ENCODE measurements at places on chromosomes 7 and 10.

DNA sequence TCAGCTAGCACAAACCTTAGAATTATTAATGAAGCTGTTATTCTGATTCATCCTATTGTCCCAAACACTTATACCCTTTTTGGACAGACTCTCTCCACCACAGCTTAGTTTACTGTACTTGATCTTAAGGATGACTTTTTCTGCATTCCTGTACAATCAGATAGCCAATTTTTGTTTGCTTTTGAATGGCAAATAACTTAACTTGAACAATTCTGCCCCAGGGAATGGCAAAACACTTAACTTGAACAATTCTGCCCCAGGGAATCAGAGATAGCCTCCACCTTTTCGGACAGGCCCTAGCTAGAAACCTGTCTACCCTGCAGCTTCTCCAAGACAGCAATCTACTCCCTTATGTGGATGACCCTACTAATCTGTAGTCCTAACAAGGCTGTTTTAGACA, 668.0 kb upstream of the LRRTM3 start:
- DNase-seq: no peak

DNA sequence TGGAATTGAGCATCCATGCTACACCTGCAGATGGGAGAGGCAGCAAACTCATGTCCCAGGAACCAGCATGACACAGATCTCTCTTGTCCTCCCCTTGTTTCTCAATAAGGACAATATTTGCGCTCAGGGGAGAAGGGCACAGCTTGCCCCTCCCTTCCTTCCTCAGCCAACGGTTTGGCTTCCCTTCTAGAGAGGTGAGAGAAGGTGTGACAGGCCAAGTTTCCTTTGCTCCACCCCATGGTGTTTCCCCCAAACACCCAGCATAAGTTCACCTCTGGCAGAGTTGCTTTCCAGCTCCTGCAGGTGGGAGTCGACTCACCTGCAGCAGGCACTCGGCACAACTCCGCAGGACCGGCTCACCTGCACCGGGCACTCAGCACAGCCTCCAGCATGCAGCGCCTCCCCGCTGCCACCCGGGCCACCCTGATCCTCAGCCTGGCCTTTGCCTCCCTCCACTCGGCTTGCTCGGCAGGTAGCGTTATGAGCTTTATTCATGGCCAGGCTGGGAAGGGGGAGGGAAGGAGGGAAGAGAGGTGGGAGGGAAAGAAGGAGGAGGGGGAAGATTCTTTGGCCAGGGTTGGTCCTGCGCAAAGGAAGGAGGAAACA, at the start of the genes ATP6V0A4 and TMEM213:
Gene ATP6V0A4 (minus strand): TSS at position 482 of the 606 bp plus-strand sequence. CDS start 26,949 bp downstream, outside the sequence.
Gene TMEM213 (plus strand): TSS at position 280 of the 606 bp plus-strand sequence. CDS start 111 bp downstream, at position 391.
- DNase-seq: no peak

DNA sequence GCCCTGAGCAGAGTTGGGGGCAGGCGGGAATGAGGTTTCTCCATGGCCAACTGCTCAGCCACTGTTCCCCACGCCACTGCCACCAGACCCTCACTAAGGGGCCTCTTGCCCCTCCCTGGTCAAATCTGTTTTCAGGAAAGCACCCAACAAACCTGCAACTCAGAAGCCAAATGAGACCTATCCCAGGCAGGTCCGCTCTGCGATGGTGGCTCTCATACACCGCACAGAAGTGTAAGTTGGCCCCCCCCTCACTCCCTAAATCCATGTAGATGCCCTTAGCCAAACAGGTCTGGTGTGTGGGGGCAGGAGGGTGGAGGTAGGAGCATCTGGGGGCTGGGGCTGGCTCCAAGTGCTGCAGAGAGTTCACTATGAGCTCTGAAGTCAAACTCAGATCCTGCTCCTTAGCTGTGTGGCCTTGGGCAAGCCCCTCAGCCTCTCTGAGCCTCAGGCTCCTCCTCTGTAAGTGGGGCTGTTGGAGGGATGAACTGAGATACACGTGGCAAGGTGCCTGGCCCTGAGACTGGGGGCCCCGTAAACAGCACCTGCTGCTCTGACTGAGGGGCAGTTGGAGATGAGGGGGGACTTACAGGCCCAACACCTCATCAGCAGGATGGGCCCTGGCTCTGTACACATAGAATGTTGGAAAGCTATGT, 1.1 kb downstream of the MMRN2 start:
- DNase-seq: no peak

DNA sequence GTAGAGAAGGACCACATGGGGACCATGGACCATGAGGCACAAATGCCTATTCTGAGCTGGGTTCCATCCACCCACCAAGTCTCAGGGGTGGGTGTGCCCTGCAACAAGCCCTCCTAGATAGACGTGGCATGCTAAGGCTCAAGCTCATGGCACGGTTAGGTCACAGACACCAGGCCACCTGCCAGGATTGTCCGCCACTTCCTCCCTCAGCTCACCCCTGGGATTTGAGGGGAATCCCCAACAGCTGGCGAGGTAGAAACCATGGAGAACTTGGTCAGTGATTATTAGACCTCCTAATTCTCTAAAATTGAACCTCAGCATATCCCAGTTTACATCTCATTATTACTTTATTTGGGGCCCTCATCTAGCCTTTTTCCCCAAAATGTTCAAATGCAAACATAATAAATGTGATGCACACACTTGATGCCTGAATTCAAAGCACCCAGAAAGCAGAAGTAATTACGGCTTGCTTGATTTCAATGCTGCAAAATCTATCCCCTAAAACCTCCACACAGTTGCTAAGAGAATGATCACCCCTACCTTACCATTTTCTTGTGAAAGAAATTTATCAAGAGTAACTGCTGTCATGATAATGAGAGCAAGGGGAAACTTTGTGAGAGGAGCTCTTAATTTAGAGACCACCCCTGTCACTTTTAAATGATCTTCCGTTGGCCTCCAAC, 366.6 kb upstream of the PFKP start:
- no peak for DNase-seq

DNA sequence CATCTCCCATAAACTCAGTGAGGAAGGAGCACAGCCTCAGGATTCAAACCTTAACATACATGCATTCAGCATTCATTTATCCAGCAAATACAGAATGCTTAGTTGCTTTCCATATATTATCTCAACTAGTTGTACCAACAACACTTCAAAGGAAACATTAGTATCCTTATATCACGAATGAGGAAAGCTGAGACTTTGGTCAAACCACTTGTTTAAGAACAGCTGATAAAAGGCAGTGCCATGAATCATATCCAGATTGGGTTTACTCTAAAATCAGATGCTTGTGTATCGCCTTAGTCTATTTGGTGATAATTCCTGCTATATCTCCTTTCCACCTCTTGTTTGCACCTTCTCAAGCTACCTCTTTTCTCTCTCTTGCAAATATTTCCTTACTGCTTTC, 1.9 kb upstream of the CPED1 start:
- DNase-seq: no peak

- DNase-seq: no peak
These were observed 670 bp upstream of the AGK start for GRCh38 chr7:141550386-141551093.

GRCh38 chr10:2478656-2479055, 588.7 kb upstream of the PFKP start:
- DNase-seq: no peak

- no peak for DNase-seq
These were observed 73.0 kb upstream of the SFMBT2 start for GRCh38 chr10:7483848-7484247.

DNA sequence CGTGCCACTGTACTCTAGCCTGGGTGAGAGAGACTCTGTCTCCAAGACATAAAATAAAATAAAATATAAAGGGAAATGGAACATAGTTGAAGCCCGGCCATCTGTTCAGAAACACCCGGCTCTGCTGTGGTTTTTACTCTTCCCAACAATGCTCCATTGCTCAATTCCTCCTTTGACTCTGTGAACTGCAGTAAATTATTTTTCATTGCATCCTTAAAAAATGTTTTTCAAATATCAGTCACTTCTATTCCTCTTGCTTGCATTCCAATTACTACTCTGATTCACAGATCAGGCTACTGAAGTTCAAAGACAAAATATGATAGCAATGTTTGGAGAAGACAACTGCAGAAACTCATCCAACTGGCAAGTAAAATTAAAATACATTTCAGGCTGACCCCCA, 983.0 kb downstream of the SORCS1 start:
- DNase-seq: no peak

DNA sequence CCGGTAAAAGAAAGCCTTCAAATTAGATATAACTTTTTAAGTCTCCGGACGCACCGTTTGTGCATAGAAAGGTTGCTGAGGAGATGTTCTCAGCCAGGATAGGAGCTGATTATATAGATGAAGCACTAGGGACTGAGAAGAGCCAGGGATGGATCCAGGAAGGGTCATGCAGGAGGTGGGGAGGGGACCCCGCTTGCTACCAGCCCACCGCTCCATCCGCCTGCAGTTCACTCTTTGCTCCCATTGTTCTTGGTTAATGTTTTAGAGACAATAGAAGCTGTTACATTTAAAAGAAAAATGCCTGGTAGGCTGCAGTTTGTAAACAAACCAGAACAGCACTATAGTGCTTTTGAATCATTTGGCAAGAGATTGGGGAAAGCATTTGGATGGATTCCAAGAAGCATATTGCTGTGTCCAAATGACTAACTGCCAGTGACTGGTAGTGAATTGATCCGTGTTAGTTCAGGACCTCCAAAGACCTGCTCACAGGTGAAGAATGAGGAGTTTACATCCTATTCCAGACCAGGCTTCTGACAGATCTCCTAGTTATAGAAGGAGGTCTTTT, 175.9 kb upstream of the TAC1 start:
- DNase-seq: no peak

- no peak for DNase-seq
These were observed 47.7 kb upstream of the ITGB8 start for GRCh38 chr7:20282959-20283358.

- DNase-seq: no peak
These were observed 95.0 kb upstream of the SDK1 start for GRCh38 chr7:3206101-3206500.

GRCh38 chr10:32171204-32171603, 115.0 kb upstream of the KIF5B start:
- DNase-seq: no peak

DNA sequence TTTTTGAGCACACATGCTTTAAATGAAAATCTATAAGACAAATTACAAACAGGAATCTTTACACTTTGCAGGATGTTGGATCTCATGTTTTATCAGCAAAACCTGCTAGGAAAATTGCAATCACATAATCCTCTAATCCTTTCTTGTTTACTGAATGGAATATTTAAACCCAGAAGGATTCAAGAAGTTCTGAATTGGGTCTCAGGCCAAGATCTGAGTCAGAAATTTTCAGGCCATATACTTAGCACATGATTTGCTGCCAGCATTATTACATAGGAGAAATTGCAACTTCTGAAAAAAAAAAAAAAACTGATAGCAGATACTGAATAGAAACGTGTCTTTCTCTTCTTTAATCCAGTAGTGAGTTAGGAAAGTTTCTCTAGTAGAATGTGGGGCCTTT, 1005.3 kb upstream of the POT1 start:
- DNase-seq: no peak

DNA sequence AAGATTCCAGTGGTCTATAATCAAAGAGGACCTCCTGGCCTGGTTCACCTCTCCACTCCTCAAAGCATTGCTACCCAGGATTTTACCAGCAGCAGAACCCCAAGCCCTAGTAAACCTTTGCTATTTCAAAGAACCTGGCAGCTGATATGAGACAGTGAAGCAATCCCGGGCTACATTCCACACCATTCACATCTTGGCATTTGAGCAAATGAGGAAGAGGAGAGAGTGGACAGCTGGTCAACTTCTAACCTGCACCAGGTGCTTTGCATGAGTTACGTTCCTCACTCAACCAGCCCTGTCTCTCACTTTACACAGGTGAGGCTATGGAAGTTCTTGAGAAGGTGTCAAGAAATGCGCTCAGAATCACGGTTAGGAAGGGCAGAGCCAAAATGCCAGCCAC, 1.1 kb downstream of the CCDC3 start:
- no peak for DNase-seq

- no peak for DNase-seq
These were observed 38.3 kb upstream of the FAM180A start for GRCh38 chr7:135786911-135787310.

DNA sequence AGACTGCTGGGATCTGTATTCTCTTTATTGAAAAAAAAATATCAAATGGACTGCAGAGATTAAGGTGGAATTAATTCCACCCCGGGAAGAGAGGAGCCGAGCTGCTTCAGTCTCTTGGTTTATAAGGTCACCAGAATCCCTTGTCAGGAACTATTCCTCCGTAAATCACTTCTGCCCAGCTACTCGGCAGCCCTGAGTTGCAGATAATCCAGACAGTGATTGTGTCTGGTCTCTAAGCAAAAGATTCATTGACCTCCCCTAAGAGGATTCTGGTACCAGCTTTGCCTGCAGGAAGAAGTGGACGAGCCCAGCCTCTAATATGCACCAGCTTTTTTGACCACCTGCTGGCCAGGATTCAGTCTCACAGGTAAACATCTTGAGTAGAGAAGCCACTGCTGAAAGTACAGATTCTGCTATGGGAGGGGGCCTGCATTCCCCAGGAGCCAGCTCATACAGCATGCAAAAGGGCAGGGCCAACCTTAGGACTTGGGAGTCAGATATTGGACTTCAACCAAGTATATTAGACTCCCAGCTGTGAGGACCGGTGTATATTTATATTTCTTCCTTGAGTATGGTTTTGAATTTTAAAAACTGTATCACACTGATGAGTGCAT, 27.1 kb upstream of the PLXNA4 start:
- no peak for DNase-seq

GRCh38 chr10:68900427-68901104, 549 bp upstream of the DDX50 start:
- DNase-seq: no peak

- no peak for DNase-seq
These were observed 1.7 kb downstream of the NXPH1 start for GRCh38 chr7:8435095-8435494.

GRCh38 chr10:63930584-63930983, 409.4 kb downstream of the REEP3 start:
- no peak for DNase-seq

DNA sequence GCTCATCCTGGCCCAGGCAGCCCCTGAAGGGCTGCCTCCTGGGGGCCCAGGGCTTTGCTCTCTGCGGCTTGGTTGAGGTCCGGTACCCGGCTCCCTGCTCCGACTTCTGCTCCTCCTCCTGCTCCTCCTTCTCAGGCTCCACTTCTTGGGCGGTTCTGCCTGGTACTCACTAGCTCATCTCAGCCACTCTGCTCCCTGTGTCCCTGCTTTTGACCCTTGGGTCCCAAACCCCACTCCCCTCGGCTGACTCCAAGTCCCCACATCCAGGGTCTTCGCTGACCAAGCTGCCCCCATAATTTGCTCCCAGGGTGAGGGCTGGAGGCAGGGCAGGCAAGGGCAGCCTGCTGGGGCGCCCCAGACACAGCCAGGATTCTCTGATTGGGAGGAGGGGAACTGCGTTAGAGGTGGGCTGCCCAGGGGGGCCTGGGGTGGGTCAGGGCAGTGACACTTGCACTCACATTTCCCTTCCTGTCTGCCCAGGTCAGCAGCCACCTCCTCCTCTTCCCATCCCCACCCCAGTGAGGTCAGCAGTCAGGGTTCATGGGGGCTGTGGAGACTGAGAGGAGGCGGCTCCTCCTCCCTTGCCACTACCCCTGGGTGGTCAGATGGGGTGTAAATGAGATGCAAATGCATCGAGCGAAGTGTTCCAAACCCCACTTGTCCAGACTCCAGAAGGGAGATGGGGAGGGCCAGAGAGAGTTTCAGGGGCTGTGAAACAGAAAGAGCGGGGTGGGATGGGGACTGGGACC, 2.2 kb downstream of the SMARCD3 start:
- no peak for DNase-seq

Data from stimulated activated CD8-positive, alpha-beta memory T cell treated with anti-CD3 and anti-CD28 coated beads, Interleukin-4, amount 100 ng/mL, for 1 hour (primary cell).